ENCODE measurements at places on chromosomes 3 and 15.
A peak's percentile ranks its signal among the peaks of the same experiment; 100 is the strongest.

DNA sequence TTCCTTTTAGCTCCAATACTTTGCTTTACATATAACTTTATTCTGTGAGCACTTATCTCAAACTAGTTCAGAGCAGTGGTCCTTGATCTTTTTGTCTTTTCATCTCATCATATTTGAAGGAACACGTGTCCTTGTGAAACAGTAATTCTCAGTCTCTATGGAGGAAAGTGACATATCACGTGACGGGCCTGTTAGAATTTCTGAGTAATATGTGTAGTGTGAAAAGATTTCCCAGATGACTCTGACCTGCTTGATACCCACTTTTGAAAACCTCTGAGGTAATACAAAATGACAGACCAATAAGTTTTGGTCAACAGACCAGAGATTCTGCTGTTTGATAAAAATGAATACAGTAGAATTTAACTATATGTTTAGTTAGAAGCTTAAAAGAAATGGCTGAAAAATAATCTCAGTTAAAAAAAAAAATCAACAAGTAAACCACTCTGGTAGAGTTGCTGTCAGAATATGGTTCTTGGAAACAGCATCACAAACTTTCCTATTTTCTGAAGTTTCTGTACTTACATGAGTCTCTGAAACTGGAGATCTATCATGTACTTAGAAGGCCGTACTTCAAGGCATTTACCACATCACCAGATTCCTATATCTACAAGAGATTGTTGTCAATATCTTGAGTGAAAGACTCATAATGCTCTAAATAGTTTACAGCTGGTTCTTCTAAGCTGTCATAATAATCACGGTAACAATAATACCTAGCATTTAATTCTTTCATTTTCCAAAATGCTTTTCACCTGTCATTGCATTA, 590.2 kb upstream of the TBL1XR1 start:
- no peak for DNase-seq

- DNase-seq, result no peak
Measured at GRCh38 chr3:128623762-128624176, 26.8 kb downstream of the RPN1 start.

- DNase-seq, result peak; percentile 92
Measured at GRCh38 chr15:81301815-81302399, 22.0 kb downstream of the STARD5 start.

DNA sequence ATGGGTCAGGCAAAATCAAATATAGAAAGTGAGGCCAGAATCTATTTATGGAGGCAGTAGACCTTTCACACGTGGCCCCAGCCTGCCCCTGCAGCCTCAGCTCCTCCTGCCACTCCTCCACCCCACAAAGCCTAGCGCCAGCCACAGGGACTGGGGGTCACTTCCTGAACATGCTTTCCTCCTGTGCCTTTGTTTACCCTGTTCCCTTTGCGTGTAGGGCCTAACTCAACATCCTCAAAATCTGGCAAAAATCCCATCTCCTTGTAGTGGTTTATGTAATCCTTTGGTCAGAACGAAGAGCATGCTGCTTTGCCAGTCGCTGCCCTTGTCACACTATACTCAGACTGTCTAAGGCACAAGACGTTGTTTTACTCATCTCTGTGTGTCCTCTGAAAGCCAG, 39.6 kb downstream of the KBTBD12 start:
- DNase-seq, result no peak

- DNase-seq, result no peak
Measured at GRCh38 chr3:185070491-185071286, 82.2 kb downstream of the C3orf70 start.

DNA sequence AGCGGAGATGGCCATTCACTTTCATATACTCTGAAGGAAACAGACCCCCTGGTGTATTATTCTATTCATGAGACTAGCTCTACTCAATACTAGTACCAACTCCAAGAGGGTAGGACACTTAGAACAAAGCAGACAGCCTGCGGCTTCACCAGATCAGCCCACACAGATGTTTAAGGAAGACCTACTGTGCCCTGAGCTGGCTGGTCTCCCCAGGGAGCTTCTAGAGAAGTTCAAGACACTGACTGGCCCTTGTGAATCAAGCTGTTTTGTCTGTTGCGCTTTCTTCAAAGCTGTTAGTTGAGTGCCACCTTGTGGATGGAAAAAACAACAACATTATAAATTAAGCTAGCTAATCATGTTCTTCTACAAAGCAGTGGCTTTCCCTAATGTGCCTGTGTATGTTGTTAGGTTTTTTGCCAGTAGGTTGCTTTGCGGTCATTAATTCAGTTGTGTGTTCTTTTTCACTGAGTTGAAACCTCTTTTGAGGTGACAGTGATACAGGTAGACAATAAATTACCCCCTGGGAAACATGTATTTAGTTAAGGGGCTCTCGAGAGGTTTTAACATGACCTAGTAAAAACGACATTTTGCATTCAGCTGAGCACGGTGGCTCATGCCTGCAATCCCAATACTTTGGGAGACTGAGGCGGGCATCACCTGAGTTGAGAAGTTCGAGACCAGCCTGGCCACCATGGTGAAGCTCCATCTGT, 64.2 kb upstream of the MYZAP start:
- DNase-seq, result peak; percentile 13

DNA sequence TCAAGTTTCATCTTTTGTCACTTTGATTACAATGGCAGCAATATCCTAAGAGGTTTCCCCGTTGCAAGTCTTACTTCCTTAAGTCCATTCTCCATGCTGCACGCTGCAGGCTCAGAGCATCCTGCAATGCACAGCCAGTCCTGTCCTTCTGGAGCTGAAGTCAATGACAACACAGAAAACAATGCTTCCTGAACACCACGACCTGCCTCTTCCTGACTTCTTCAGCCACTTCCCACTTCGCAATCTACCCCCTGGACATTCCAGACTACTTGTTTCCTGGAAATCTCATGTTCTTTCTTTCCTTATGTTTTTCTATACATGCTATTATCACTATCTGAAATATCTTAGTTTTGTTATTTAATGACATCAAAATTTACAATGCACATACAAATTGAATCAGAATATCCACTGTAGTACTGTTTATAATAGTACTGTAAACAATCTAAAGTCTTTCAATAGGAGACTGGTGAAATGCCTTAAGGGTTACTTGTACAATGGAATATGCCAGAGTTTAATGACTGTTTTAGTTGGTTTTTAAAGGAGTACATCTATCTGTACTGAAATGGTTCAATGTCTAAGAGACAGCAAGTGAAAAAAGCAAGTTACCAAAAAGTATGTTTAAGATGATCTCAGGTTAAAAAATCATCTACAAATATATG, 113.7 kb upstream of the PRTG start:
- no peak for DNase-seq

DNA sequence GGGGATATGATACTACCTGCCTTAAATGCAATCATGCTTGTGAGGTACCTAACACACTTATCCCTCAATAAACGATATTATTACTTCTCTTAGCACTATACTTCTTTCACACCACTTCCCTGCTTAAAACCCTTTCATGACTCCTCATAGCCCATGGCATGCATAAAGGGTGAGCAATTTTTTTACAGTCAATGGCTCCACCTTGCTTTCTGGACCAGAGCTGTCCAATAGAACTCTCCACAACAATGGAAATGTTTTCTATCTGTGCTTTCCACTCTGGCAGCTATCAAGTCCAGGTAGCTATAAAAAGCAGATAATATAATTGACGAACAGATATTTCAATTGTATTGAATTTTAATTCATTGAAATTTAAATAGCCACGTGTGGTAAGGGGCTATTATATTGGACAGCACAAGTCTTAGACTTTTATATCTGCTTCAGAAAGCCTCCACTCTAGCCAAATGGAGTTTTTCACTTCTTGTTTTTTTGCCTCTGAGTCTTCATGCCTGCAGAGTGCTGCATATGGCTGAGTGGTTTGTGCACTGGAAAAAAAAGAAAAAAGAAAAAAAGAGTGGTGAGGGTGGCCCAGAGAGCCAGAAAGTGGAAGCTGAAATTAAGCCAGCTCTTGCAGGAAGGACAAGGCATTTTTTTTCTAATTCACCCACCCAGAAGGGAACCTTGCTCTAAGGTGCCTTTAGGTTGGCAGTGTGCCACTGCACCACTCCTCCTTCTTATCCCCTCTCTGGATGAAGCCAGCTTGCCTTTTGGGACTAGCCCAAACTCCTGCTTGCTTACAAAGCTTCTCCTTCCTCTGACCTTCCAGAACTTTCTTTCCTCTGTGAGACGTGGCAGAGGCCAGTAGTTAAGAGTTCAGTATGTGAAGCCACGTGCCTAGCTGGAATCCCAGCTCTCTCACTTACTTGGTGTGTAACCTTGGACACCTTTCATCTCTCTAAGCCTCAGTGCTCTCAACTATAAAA, 239.0 kb upstream of the LRTM1 start:
- DNase-seq, result no peak

- peak; percentile 4 for DNase-seq
Measured at GRCh38 chr15:39127925-39128617, 452.8 kb upstream of the THBS1 start.

- DNase-seq, result peak; percentile 33
Measured at GRCh38 chr15:58771621-58772250, 634 bp downstream of the MINDY2 start.

- DNase-seq, result no peak
Measured at GRCh38 chr15:50641318-50641717, 45.3 kb downstream of the TRPM7 start.

DNA sequence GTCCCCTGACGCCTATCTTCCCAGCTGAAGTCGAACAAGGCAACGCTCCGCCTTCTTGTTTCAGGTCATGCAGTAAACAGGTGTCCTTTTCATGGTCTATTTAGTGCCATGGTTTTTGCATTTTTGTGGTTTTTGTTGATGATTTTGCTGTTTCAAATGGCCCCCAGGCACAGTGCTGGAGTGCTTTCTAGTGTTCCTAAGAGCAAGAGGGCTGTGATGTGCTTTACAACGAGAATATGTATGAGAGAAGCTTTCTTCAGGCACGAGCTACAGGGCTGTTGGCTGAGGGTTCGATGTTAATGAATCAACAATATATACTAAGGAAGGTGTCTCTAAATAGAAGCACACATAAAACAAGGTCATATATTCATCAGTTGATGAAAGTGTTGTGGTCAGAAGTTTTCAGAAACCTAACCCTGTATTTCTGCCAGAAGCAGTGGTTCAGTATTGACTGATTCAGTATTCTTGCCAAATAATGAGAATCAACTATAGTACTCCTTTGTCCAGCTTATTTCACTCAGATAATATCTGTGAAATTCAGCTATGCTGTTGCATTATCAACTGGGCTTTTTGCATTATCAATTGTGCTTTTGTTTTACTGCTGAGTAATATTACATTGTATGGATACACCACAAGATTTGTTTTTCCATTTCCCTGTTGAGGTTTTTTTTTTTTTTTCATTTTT, 18.5 kb downstream of the LIMD1 start:
- DNase-seq, result no peak

- DNase-seq, result no peak
Measured at GRCh38 chr15:69341356-69341755, 42.6 kb downstream of the PAQR5 start.

- DNase-seq, result no peak
Measured at GRCh38 chr15:38864827-38865581, 300.4 kb upstream of the RASGRP1 start.

DNA sequence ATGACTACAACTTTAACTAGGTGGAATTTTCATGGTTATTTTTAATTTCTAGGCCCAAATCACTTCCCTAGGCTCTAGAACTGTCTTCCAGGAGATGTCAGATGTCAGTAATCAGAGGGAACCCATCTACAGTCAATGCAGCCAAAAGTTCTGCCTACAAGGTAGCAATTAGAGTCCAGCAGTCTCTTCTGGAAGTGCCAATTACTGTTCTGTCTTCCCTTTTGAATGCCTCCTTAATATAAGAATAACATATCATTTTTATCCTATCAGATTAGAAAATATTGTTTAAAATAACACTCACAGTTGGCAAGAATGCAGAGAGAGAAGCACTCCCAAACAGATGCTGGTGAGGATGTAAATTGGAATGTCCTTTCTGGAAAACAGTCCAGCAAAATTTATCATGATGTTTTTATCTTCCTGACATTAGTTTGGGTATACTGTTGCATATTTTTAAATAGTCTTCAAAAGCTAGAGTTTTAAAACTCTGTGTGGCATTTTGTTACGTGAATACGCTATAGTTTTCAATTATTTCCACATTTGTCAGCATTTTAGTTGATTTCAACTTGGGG, 543.7 kb downstream of the FHIT start:
- DNase-seq, result no peak

DNA sequence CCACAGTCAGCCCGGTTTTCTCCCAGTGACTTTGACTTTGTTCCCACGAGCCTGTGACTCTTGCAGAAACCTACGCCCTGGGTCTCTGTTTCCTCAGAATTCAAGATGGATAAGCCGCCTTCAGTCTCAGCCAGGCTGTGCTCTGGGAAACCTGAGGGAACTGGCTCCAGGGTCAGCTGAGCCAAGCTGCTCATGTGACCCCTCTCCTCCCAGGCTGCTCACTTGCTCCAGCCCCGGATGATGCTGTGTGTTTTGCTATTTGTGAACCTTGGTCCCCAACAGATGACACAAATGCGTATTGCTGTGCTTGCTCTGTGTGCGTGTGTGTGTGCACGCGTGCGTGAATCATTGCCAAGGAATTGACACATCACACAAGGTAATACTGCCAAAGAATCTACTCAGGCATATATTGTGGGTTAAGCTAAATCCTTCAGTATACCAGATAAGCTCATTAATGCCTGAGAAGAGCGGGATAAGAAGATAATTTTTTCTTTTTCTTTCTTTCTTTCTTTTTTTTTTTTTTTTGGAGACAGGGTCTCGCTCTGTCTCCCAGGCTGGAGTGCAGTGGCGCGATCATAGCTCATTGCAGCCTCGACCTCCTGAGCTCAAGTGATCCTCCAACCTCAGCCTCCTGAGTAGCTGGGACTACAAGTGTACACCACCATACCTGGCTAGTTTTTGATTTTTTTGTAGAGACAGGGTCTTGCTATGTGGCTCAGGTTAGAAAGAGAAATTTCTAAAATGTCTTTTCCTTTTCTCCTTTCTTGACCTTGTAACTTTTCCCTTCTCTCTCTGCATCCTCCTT, 29.2 kb upstream of the UMPS start:
- DNase-seq, result no peak

DNA sequence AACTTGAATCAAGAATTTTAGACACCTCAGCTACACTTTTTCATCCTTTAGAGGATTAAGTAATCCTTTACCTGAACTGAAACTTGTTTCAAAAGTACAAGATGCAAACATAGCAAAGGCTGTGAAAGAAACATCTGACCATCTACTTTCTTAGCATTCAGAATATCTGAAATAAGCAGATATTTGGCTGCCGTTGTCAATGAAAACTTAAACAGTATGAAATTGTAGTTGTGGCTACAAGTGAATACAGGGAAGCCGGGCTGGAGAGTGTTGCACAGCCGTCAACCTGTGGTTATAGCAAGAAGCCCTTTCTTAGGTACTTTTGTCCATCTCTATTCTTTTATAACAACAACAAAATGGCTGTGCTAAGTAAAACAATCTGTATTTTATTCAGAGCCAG, 6.9 kb upstream of the CX3CR1 start:
- no peak for DNase-seq

GRCh38 chr3:144394032-144394431, 422.4 kb downstream of the DIPK2A start:
- DNase-seq, result no peak

GRCh38 chr15:89905846-89906378, 6.8 kb downstream of the ARPIN start:
- DNase-seq, result no peak
